ENCODE measurements at places on chromosomes 2 and 18.

DNA sequence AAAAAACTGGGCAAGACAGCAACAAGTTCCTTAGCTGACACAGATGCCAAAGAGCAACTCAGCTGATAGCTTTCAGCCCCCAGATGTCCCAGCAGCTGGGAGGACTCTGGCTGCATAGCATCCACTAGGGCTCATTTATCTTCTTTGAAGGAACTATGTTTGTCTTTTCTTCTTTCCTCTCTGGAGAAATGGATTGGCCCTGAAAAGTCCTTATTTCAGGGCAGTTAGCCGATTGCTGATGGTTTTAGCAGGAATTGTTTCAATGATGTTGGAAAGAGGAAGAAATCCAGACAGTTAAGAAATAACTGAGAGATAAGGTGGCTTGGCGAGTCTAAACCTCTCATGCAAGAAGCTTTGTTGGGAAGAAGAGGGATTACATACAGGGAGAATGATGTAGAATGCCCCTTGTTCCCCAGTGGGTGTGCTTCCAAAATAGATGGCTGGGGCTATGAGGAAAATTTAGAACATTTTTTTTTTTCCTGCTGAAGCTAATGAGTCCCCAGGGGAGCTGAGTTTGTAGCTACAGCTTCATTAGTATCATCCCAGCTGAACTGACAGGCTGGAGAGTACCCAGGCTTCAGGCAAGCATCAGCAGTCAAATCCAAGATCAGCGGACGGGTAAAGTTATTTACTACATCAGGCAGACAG is 33.6 kb upstream of the SERPINE2 start:
- no peak for DNase-seq

GRCh38 chr2:19989667-19990415 is at the start of gene WDR35:
TSS of gene WDR35 (minus strand) at chr2:19990105. CDS start at chr2:19990015, 90 bp downstream.
- DNase-seq: peak; percentile 93

GRCh38 chr2:49959961-49960553 is 805.7 kb upstream of the FSHR start:
- no peak for DNase-seq

GRCh38 chr2:135817951-135818350 is 19.0 kb downstream of the LCT start:
- DNase-seq: no peak

GRCh38 chr18:23658285-23658684 is 4.4 kb downstream of the ANKRD29 start:
- DNase-seq: no peak

GRCh38 chr2:222319586-222320435 is 21.0 kb upstream of the PAX3 start:
- DNase-seq: peak; percentile 67

DNA sequence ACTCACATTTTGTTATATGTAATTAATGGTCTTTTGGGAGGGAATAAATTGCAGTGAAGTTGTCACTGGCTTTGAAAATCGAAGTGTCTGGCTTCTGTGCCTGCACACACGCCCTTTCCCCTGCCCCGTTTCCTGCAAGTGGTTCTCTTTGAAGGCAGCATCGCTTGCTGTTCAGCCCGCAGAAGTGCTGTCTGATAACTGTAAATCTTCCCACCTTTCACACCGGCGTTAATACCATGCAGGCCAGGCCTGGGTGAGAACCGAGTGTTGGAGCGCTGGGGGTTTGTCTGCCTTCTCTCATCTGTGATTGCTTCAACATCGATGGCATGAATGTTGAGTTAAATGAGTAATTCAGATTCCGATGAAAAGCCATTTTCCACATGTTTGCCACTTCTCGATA is 37.9 kb upstream of the RPL31 start:
- no peak for DNase-seq

DNA sequence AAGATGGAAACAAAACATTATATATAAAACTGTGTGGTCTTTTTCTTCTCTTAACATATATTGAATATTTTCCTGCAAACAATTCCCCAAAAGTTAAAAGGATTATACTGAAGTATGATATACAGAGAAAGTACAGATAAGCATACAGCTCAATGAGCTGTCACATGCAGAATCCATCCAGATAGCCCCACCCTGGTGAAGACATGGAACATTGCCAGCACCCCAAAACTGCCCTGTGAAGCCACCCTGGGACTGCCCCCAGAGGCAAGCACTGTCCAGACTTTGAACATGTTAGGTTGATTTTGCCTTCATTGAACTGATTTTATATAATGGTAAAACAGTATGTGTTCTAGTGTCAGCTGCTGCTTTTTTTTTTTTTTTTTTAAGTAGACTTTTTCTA is 112.3 kb upstream of the IL1R2 start:
- no peak for DNase-seq

GRCh38 chr2:239913636-239914417 is 111.3 kb downstream of the NDUFA10 start:
- no peak for DNase-seq

DNA sequence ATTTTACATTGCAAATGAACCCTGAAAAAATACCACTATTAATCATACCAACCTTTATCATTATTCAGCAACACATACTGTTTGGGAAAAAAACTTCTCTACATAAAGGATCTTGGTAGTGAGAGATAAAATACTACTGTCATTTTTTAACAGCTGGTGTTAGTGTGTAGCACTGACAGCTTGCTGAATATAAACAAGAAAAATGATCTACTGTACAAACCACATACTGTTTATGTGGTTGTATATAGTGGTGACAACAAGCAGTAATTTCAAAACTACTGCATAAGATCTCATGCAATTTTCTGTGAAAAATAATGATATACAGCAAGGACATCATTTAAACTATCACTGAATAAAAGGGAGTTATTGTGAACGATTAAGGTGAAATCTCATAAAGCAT is 601.2 kb downstream of the LRP1B start:
- DNase-seq: no peak

DNA sequence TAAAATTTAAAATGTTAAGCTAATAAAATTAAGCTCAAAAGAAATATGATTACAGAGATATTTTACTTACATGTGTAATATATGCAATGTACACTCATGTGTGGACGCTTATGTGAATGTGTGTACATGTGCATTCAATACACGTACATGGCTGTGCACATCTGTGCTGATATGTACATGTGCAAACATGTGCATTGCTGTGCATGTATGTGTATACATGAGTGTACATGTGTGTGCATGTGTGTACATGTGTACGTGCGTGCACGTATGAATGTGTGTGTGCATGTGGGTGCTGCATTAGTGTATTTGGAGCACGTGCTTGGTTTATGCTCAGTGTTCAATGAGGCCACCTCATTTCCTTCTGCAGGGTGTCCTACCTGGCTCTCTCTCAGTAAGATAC is 88.2 kb upstream of the TMEM18 start:
- no peak for DNase-seq

DNA sequence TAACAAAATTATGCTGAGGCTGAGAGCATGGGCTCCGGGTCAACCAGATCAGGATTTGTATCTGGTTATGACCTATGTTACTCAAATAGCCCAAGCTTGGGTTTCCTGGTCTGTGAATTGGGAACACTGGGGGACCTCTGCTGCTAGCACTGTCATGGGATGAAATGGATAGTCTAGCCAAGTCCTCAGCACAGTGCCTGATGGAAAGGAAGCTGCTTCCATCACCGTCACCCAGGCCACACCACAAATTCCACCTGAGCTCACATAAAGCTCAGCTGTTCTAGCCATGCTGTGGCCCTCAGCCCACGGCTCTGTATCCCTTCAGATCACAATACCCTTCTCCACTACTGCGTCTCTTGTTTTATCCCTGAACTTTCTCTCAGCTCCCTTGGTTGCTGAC is 179.6 kb upstream of the SP5 start:
- DNase-seq: no peak

DNA sequence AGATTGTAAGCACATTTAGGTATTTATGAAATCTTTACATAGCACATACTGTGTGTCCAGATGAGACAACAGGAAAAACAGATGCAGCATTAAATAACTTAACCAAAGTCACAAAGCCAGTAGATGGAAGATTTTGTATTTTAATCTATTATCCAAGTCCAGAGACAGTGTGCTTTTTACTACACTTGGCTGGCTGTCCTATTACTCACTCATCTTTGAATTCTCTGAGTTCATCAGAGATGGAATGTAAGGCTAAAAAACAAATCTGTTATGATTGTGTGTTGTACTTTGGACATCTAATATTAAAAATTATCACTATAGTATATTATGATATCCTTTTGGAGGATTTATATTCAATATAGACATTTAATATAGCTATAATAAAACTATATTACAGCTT is 1189.4 kb downstream of the DSC3 start:
- DNase-seq: no peak

DNA sequence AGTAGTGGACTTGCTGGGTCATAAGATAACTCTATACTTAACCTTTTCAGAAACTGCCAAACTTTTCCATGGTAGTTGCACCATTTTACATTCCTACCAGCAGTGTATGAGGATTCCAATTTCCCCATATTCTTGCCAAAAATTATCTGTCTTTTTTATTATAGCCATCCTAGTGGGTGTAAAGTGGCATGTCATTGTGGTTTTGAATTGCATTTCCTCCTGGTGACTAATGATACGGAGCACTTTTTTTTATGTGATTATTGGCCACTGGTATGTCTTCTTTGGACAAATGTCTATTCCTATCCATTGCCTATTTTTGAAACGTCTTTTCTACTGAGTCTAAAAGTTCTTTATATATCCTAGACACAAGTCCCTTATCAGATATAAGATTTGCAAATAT is 44.3 kb downstream of the CACNB4 start:
- DNase-seq: no peak

GRCh38 chr18:55054021-55054990 is 95.0 kb upstream of the CCDC68 start:
- no peak for DNase-seq

DNA sequence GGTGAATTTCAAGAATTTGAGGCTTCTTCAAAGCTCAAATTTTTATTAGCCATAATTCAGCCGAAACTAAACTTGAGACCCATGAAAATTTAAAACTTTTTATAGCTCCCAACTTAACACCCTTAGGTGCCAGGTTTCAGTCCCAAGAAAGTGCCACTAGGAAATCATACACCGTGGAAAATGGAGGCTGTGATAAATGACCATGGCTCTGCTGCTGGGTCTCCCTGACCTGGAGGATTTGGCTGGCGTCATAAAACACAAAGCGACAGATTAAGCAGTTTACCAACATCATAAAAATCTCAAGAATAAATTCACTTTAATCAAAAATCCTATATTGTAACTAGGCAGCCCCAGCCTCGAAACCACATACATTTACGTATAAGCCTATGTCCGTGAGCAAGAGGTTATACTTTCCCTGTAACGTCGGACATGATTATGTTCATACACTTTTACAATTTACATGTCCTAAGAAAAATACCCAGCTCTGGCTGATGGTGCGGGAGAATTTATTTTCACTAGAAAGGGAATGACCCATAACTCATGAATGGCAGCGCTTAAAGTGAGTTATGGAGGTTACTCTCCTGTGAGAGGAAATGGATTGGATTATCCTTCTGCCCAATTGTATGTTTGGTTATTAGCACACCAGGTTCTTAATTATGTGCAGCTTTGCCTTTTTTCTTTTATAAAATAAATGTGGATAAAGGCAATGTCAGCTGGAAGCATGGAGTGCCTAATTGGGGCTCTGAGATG is 329.4 kb downstream of the AGPS start:
- DNase-seq: peak; percentile 37

DNA sequence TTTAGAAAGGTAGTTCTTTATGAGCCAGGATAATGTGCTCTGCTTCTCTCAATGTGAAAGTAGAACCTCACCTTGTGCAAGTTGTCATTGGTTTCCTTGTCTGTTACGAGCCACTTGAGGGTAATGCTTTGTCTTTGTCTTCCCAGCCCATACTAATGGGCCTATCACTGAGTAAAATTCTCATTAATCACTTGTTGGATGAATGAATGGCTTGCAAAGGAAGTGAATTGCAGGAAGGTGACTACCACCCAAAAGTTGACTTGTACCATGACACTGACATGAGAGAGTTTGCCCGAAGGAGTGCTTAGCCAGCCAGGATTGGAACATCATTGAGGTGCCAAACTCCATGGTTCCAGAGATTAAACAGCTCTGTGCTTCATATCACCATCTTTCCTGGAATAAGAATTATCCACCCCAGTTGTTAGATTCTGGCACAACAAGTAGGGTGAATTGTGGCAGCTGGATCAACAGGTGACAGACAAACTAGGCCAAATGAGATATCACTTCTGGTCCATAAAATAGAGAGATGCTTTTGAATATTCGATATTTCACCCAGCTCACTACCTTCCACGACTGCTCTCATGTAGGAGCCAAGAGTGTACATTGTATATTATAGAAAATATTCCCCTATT is 20.5 kb upstream of the CD28 start:
- DNase-seq: no peak

DNA sequence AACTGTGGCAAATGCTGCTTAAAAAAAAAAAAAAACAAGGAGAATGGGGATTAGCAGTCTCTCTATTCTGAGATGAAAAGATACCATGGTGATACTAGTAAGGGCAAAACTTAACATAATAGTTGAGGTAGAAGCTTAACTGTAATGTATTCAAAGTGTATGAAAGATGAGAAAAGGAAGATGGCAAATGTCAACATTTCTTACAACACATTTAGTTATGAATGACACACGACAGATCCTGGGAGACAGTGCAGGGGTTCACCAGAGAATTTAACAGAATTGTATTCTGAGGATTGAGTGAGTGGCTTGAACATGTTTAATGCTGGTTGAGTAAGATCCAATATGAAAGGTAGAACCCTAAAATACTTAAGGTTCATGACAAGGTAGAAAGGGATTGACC is 52.7 kb downstream of the CUL3 start:
- no peak for DNase-seq

GRCh38 chr18:22465859-22466457 is 48.2 kb upstream of the CTAGE1 start:
- DNase-seq: no peak

GRCh38 chr2:99822474-99823207 is 319.7 kb downstream of the AFF3 start:
- DNase-seq: no peak

GRCh38 chr2:231934441-231935206 is 8.4 kb upstream of the NPPC start:
- DNase-seq: no peak

DNA sequence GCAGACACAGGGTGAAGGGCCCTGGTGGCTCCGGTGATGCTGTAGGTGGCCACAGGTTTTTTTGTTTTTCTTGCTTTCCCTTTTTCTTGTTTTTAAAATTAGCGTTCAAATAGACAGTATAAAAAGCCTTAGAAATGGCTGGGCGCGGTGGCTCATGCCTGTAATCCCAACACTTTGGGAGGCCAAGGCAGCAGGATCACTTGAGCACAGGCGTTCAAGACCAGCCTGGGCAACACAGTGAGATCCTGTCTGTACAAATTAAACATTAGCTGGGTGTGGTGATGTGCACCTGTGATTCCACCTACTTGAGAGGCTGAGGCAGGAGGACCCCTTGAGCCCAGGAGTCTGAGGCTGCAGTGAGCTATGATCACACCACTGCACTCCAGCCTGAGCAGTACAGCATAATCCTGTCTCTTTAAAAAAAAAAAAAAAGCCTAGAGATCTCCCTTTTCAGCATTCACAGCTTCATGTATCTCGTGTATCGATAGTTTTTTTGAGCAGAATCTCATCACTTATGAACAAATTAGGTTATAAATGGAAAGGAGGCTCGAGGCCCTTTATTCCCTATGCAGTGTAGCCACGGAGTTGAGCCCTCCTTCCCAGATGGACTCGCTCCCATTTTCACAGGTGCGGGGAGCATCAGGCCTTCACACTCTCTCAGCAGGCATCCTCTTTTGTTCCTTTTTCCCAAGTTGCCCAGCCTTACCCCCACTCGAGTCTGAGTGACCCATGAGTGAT is 50.8 kb downstream of the EMILIN2 start:
- no peak for DNase-seq

GRCh38 chr2:150404147-150404546 is 83.3 kb downstream of the RND3 start:
- DNase-seq: no peak

All from NCI-H146 (cell line).